ENCODE measurements at places on chromosomes 13 and 19. TPM values are rescaled to one million over a fixed set of nuclear protein-coding genes. Genes with fewer than 3 reads are reported as not detected.

DNA sequence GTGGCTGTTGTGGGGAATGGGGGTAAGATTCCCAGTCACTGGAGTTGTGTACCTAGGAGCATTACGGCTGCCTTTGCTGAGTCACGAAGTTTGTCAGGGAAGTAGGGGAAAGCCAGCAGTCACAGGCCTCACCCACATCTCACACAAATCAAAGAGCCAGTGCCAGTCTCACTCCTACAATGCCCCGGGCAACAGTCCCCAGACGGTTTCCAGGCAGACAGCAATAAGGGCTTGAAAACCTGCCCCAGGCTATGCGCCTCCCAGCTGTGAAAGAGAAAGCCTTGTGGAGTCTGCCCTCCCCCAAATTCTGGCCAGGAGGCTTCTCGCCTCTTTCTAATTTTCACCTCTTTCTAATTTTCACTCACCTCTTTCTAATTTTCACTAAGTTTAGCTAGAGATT is 142.3 kb upstream of the EDNRB start:
- no peak for DNase-seq

- no peak for DNase-seq
Measured at GRCh38 chr19:19083413-19084178, 19.8 kb downstream of the SLC25A42 start.

DNA sequence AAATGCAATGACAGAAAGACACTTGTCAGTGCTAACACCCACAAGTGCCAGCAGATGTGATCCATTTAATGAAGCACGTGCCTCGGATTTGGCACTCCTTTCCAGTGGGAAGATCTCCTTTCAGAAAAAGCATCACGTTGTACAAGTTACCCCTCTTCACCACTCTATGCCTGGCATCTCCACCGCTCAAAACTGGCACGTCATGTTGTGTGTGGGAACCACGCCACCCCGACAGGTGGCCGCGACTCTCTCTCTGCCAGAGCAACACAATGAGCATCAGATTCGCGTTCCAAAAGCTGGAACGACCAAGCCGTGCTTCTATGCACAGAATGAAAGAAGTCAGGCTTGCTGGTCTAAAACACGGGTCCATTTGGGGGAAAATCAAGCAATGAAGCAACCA is 24.3 kb downstream of the TMTC4 start:
- DNase-seq, result no peak

- DNase-seq, result no peak
Measured at GRCh38 chr19:5903056-5903623, 450 bp downstream of the NDUFA11 start.

GRCh38 chr19:46824890-46825730 is 25.5 kb downstream of the AP2S1 start:
- DNase-seq, result no peak

DNA sequence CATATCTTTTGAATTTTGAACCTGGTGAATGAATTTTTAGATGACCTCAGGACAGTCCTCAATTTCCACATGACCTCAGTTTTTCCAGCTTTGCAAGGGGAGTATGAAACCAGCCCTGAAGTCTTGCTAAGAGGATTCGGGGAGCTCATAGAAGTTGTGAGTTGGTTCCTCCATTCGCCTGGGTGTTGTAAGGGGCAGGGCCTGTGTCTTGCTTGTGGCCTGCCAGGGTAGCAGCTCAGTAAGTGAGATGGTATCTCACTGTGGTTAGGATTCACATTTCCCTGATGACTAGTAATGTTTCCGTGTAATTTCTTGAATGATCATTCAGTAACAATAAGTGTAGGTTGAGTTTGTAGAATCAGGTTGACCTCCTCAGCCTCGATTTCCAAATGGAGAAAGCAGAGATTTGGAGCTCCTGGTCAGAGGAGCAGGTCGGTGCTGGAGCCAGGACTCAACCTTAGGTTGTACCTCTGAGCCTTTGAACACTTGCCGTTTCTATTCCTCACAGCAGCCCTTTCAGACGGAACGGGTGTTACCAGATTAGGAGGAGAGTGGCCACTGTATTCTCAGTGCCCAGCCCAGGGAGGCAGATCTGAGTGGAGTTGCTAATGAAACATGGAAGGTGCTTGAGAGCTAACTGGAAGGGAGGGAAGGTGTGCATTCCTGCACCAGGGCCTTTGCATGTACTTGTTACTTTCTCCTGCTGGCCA is 14.6 kb downstream of the NACC1 start:
- no peak for DNase-seq

DNA sequence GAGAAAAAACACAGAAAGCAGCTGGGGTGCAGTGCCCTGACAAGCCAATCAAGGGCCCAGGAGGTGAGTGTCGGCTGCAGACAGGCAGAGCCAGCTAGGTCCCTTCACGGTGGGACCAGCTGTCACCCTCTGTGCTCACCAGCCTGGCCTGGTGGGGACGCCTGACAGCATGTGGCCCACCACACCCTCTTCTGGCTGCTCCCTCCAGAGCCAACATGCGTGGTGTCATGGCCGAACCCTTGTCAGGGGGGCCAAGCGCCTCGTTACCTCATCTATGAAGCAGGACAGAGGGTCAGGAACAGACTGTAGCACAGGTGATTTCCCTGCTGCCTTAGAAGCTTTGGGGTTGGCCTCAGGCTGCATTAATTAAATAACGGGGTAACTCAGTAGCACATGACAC is 40.0 kb upstream of the ISYNA1 start:
- DNase-seq, result no peak

DNA sequence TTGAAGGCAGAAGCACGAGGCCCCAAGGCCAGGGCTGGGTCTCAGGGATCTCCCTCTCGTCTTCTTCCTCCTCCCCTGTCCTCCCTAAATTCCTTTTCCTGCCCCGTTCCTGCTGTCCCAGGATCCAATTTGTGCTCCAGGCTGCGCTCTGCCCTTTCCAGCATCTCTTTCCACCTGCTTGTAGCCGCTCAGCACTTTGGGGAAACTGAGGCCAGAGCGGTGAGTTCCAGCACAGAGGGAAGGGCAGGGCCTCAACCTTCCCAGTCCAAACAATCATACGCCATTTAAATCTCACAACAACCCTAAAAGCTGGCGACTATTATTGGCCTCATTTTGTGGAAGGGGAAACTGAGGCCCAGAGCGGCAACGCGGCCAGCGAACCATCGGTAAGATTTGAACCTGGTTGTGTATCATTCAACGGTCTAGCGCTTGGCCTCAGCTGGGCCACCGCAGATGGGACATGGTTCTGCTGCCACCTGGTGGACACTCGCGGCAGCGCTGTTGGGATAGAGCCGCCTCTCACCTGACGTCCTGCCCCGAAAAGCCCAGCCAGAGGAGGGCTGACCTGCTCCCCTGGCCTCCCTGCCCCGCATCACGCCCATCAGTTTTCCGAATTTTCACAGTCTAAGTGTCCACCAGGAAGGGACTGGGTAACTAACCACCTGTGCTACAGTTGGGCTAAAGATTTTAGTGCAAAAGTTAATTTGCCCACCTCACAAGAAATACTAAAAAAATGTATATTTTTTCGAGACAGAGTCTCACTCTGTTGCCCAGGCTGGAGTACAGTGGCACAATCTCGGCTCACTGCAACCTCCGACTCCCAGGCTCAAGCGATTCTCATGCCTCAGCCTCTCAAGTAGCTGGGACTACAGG is 4.2 kb upstream of the RPL18A start:
- DNase-seq, result peak; percentile 61

- DNase-seq, result no peak
Measured at GRCh38 chr13:28529836-28530235, 34.9 kb upstream of the FLT1 start.

- no peak for DNase-seq
Measured at GRCh38 chr13:80177327-80177726, 163.6 kb downstream of the SPRY2 start.

The ENOX1 gene
- 3.0 TPM for polyA plus RNA-seq

The LIPE gene
- 13.9 TPM for polyA plus RNA-seq

The FAM124A gene
- 1.2 TPM for polyA plus RNA-seq

The SIGLEC9 gene
- 0.76 TPM for polyA plus RNA-seq

The SPRY2 gene
- 77.8 TPM for polyA plus RNA-seq

Measured in large intestine (tissue), 12 donors.